Thyroid gland (tissue), 4 donors: ENCODE measurements at places on chromosomes 16 and 17. TPM values are rescaled to one million over a fixed set of nuclear protein-coding genes. Genes with fewer than 3 reads are reported as not detected.

Gene FMNL1
- 3.6 TPM for total RNA-seq

GRCh38 chr17:63246344-63246743 is 199.8 kb downstream of the CYB561 start:
- no peaks in the 10 kb centered on the region for H3K27me3 ChIP-seq
- H3K36me3 ChIP-seq: no peaks in the 10 kb centered on the region
- no peak overlapping the region for H3K4me3 ChIP-seq

DNA sequence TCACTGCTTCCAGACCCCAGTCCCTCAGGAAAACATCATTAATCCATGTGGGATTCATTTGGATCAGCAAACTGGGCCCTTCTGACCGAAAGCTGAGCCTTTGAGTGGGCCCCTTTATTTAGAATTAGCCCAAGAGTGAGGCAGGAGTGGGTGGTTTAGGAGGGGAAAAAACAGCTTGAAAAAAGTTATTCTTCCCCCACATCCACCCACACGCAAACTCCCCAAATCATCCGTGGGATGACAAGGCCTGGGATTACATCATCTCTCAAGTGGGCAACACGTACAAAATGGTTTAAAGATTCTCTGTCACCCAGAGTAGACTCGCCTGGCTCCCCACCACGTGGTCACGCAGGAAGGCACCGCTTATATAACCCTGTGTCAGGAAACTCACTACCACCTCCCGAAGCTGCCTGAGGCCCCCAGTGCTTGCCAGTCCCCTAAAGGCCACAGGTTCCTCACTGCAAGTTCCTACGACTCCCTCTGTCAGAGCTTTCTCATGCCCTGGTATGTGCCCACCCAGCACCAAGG is 27.6 kb downstream of the GSG1L start:
- H3K4me3 ChIP-seq: no peak overlapping the region
- no peaks in the 10 kb centered on the region for H3K36me3 ChIP-seq
- no peaks in the 10 kb centered on the region for H3K27me3 ChIP-seq
- H3K4me1 ChIP-seq: no peaks in the 10 kb centered on the region
- no peak overlapping the region for H3K27ac ChIP-seq
- no peak for DNase-seq

GRCh38 chr16:71311553-71312158 is 22.5 kb upstream of the CMTR2 start:
- DNase-seq: peak; percentile 15
- H3K27me3 ChIP-seq: no peaks in the 10 kb centered on the region
- H3K36me3 ChIP-seq: no peaks in the 10 kb centered on the region
- H3K27ac ChIP-seq: no peak overlapping the region
- no peak overlapping the region for H3K4me3 ChIP-seq

DNA sequence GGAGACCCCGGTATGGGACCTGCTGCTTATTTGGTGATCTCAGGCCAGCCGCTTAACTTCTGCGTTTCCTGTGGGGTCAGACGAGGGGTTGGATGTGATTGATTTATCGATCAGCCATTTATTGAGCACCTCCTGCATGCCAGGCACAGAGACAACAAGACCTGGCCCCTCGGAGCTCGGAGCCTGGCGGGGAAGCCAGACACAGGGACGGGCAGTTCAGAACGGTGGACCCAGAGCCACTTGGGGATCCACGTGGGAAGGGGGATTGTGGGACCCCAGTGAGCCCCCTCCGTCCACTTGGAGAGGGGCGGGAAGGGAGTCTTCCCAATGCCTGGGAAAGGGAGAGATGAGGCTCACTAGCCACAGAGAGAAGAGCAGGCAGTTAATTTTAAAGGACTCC is 84.7 kb upstream of the CIBAR2 start:
- H3K27me3 ChIP-seq: no peaks in the 10 kb centered on the region
- H3K4me1 ChIP-seq: peaks cover 10% of the 10 kb centered on the region
- no peak overlapping the region for H3K4me3 ChIP-seq
- DNase-seq: no peak
- no peak overlapping the region for H3K27ac ChIP-seq
- H3K36me3 ChIP-seq: no peaks in the 10 kb centered on the region

Gene APRT
- 182 TPM for total RNA-seq

Gene MT4
- not detected for total RNA-seq

- H3K27ac ChIP-seq: no peak overlapping the region
- no peaks in the 10 kb centered on the region for H3K36me3 ChIP-seq
- no peak for DNase-seq
Measured at GRCh38 chr16:78452025-78452555, 352.6 kb downstream of the WWOX start.

DNA sequence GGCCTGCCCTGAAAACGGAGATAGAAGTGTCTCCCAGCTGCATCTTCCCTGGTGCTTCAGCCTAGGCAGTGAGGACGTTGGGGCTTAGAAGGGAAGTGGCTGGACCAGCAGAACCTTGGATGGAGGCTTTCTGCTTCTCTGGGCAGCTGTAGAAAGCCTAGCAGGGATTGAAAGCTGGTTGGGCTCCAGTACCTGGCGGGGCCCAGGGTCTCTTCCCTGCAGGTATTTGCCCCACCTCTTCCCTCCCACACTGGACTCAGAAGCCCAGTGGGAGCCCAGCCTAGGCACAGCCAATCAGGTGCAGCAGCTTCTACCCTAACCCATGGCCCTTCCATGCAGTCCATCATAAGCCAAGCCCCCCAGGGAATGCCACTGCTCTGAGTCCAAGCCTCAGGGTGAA is 190.3 kb upstream of the IRX6 start:
- H3K27me3 ChIP-seq: no peaks in the 10 kb centered on the region
- H3K36me3 ChIP-seq: no peaks in the 10 kb centered on the region
- no peak for DNase-seq
- H3K27ac ChIP-seq: no peak overlapping the region
- H3K4me3 ChIP-seq: no peak overlapping the region

- H3K4me3 ChIP-seq: no peak overlapping the region
- no peaks in the 10 kb centered on the region for H3K27me3 ChIP-seq
- DNase-seq: no peak
- H3K4me1 ChIP-seq: no peaks in the 10 kb centered on the region
- H3K36me3 ChIP-seq: no peaks in the 10 kb centered on the region
Measured at GRCh38 chr17:80774146-80774545, 217.5 kb upstream of the CHMP6 start.
